ENCODE measurements at places on chromosomes 6 and 20. TPM values are rescaled to one million over a fixed set of nuclear protein-coding genes. Genes with fewer than 3 reads are reported as not detected.
A peak's percentile ranks its signal among the peaks of the same experiment; 100 is the strongest.

NKX2-4 gene
- not detected for total RNA-seq

DNA sequence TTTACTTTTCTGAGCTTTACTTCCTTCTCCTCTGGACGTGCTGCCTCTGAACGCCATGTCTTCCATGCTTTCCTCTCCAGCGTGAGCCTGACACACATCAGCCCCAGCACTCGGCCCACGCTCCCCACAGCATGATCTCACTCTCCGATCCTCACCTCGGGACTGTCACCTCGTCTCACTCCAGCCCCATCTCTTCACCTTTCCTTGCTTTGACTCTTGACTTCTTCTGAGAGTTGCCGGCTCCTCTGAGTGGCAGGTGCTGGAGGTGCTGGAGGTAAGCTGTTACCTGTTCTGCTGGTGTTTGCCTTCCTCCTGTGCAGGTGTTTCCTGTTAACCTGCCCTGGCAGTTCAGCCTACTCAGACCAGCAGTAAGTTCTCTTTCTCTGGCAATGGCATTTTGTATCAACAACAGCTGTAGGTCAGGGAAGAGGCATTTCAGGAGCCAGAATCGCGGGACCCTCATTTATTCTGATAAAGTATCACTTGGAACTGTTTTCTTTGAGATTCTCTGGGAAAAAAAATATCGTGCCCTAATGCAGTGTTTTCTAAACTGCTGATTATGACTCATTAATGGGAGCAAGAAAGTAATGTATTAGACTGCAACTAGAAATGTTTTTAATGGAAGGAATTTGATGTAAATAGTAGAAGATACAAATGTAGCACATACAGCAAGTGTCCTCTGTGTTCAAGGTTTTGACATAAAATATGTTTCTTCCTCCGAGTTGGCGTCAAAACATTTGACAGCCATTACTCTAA is 106.5 kb downstream of the ARID1B start:
- H3K27ac ChIP-seq: peak overlapping the region; percentile 26
- H3K36me3 ChIP-seq: no peaks in the 10 kb centered on the region
- H3K27me3 ChIP-seq: no peaks in the 10 kb centered on the region
- H3K4me3 ChIP-seq: peak overlapping the region; percentile 6

SLC44A4 gene
- total RNA-seq: 78.8 TPM

- no peak for DNase-seq
- no peaks in the 10 kb centered on the region for H3K36me3 ChIP-seq
- no peaks in the 10 kb centered on the region for H3K27me3 ChIP-seq
Measured at GRCh38 chr6:160217073-160217472, 41.5 kb downstream of the SLC22A2 start.

DNA sequence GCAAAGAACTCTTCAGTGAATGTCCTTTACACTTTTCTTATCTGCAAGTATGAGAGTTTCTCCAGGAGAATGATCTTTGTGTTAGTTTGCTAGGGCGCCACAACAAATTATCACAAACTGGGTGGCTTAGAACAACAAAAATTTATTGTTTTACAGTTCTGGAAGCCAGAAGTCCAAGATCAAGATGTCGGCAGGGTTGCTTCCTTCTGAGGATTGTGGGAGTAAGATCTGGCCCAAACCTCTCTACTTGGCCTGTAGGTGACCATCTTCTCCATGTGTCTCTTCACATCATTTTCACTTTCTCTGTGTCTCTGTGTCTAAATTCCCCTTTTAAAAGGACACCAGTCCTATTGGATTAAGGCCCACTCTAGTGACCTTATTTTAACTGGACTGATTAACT is 103.0 kb downstream of the ADTRP start:
- H3K27me3 ChIP-seq: no peaks in the 10 kb centered on the region
- no peaks in the 10 kb centered on the region for H3K36me3 ChIP-seq
- H3K27ac ChIP-seq: no peak overlapping the region
- H3K4me3 ChIP-seq: no peak overlapping the region

HSPA1L gene
- 1.2 TPM for total RNA-seq

E2F3 gene
- total RNA-seq: 11.4 TPM

DNA sequence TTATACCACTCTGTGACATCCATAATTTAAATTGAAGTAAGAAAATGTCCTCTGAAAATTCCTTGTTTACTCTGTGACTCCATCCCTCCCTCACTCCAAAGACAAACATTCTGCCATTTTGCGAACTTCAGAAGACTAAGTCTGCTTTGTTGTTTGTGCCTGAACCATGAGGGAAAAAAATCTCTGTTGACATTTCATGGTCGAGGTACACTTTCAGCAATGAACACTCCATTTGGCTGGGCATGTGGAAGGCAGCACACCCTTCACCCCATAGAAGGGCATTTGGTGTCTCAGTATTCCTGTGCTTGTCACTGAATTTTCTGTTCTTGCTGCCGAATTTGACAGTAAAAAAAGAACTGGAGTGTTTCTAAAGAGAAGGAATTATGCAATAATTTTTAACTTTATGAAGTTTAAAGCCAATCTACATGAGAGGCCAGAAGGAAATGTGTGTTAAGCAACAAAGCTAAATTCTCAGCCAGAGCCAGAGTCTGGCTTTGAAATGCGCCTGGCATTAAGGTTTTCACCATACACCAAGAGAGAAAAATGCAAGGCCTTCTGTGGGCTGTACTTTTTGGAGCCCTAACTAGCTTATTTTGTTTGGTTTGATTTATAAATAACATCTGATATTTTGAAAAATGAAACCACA is 4.7 kb upstream of the PBOV1 start:
- DNase-seq: no peak
- no peak overlapping the region for H3K4me3 ChIP-seq
- no peaks in the 10 kb centered on the region for H3K4me1 ChIP-seq
- peak overlapping the region; percentile 20 for H3K27ac ChIP-seq

TMEM181 gene
- total RNA-seq: 33.3 TPM

DNA sequence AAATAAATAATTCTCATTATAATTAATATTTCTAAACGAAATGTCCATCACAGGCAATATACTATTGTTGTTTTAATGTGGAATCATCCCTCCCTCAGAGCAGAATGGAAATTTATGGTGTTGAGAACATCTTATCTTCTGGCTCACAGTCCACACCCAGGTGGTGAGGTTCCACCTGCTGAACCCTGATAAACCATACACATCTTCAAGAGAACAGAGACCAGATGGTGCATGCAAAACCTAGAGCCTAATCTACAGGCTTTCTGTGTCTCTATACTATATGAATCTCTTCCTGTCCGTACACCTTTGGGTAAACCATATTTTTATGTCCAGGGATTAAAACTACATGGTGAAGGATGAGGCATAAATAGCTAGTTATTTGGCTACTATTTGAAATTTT is 52.3 kb upstream of the UFL1 start:
- no peak overlapping the region for H3K27ac ChIP-seq
- H3K27me3 ChIP-seq: no peaks in the 10 kb centered on the region
- no peaks in the 10 kb centered on the region for H3K4me1 ChIP-seq
- no peak overlapping the region for H3K4me3 ChIP-seq

C6orf163 gene
- 2.3 TPM for total RNA-seq

DNA sequence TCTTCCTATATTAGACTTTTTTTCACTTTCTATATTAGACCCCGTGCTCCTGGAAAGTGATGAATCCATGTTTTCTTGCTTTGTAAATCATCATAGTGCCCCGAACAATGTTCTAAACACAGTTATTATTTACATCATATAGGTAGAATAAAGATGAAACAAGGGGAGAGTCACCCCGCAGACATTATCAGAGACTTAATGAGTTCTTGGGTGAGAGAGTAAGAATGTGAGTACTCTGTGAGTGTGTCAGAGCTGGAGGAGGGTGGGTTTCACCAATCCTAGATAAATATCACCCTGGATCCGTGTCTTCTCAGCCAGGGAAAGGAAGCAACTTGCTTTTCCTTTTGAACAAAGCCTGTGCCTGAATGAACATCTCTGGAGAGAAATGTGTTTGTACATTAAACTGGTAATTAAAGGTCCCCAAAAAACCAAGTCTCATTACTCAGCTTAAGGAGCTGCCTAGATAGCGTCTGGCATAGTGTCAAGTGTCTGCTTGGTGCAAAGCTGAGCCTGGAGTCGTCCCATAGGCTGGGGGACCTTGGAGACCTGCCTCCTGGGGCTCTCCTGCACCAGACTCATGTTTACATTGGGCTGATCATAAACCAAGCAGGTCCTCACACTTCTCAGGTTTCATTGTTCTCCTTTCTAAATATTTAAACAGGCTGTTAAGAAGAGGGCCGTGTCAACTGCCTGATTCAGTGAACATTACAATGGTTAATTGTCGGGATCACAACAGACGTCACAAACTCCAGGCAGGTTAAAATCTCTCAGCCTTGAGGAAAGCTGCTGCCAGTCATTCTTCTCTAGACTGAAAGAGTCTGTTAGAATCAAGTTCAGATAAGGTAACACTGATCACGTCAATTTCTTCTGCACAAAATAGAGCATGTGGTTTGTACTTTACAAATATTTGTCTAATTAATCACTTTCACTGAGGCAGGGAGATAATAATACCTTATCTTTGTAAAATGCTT is 179.7 kb upstream of the MYLIP start:
- no peak overlapping the region for H3K4me3 ChIP-seq
- peaks cover 4% of the 10 kb centered on the region for H3K4me1 ChIP-seq
- H3K27ac ChIP-seq: no peak overlapping the region
- H3K27me3 ChIP-seq: no peaks in the 10 kb centered on the region

ERMARD gene
- total RNA-seq: 24.0 TPM

- H3K4me3 ChIP-seq: no peak overlapping the region
- H3K27me3 ChIP-seq: no peaks in the 10 kb centered on the region
- H3K36me3 ChIP-seq: no peaks in the 10 kb centered on the region
- peaks cover 11% of the 10 kb centered on the region for H3K4me1 ChIP-seq
- H3K27ac ChIP-seq: peak overlapping the region; percentile 19
Measured at GRCh38 chr6:33718713-33719112, 7.2 kb upstream of the UQCC2 start.

VGLL2 gene
- not detected for total RNA-seq

DNA sequence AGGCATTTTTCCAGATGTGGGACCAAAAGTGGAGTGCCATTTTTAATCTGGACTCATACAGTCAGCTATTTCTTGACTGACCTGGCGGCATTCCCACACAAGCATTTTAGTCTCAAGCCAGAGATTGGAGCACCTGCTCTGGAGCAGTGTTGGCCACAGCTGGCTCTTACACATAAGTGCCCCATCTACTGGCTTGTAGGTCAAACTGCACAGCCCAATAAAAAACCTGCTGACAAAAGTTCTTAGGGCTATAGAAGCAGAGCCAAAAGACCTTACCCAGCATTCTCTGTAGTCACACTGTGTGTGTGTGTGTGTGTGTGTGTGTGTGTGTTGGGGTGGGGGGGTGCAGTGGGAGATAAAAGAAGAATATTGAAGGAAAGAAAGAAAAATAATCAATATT is 38.6 kb upstream of the SENP6 start:
- H3K27me3 ChIP-seq: no peaks in the 10 kb centered on the region
- H3K4me3 ChIP-seq: no peak overlapping the region
- no peaks in the 10 kb centered on the region for H3K36me3 ChIP-seq

DNA sequence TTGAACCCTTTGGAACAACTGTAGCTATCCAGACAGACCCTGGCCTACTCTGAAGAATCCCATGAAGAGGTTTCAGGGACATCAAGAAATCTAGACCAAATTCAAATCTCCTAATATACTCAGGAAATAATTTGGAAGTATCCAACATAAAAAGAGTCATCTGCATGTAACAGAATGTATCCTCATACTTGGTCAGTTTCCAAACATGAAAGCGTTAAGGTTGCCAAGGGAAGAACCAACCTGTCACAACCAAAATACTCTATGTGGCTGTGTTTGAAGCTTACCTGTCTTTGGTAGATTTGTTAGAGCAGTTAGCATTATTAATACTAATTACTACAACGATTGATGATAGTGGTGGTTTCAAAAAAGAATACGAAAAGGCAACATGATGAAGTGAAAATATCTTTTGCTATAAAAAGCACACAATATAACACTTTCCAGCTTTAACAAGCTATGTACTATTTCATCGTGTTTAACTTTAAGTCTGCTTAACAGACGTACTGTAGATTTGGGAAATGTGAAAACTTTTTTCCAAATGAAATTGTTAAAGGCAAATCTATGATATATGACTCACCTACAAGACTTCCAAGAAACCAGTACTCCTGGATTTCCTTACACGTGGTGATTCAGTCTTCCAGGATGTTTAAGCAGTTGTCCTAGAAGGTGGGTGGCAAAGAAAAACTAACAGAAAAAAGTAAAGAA is 46.6 kb upstream of the ENPP1 start:
- DNase-seq: no peak
- no peaks in the 10 kb centered on the region for H3K27me3 ChIP-seq
- H3K36me3 ChIP-seq: no peaks in the 10 kb centered on the region
- no peaks in the 10 kb centered on the region for H3K4me1 ChIP-seq

GRCh38 chr6:167107787-167108186 is 15.1 kb upstream of the CCR6 start:
- H3K27me3 ChIP-seq: peaks cover 5% of the 10 kb centered on the region
- H3K4me1 ChIP-seq: no peaks in the 10 kb centered on the region
- H3K27ac ChIP-seq: no peak overlapping the region
- no peak for DNase-seq

DNA sequence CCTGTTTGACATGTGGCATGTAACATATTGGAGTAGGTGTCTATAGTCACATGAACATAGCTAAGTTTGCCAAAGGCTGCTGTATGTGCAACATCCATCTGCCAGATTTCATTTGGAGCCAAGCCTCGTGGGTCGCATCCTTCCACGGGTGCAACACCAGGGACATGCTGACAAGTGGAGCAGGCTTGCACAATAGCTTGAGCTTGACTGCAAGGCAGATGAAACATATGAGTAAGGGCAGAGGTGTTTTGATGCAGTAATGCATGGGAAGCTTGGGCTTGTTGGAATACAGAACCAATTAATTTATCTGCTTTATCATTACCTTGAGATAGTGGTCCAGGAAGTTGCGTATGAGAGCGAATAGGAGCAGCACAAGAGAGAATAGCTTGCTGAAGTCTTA is 74.1 kb upstream of the BTN3A2 start:
- no peak for DNase-seq
- no peak overlapping the region for H3K27ac ChIP-seq
- H3K36me3 ChIP-seq: no peaks in the 10 kb centered on the region

GRCh38 chr20:33685328-33686099 is 671 bp downstream of the E2F1 start:
- H3K36me3 ChIP-seq: no peaks in the 10 kb centered on the region
- no peaks in the 10 kb centered on the region for H3K27me3 ChIP-seq
- no peak overlapping the region for H3K27ac ChIP-seq
- peak; percentile 85 for DNase-seq
- H3K4me3 ChIP-seq: peak overlapping the region; percentile 9
